Activated CD4-positive, CD25-positive, alpha-beta regulatory T cell (primary cell): ENCODE measurements at places on chromosomes 13 and 19.

DNA sequence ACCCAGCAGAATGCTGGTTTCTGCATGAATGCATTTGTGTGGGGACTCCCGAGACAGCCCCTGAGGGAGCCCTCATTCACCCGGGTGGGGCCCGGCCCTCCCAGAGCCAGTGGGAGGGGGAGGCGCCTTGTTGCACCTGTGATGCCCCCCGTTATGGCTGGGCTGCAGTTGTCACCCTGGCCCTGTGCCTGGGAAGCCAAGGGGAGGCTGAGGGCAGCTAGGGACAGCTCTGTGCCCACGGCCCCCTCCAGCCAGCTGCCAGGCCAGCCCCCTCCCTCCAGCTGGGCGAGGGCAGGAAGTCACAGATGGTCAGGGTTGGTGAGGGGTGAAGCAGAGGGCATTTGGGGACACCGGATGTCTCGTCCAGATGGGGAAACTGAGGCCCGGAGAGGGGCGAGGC is 26.1 kb downstream of the NFIC start:
- DNase-seq, result no peak

DNA sequence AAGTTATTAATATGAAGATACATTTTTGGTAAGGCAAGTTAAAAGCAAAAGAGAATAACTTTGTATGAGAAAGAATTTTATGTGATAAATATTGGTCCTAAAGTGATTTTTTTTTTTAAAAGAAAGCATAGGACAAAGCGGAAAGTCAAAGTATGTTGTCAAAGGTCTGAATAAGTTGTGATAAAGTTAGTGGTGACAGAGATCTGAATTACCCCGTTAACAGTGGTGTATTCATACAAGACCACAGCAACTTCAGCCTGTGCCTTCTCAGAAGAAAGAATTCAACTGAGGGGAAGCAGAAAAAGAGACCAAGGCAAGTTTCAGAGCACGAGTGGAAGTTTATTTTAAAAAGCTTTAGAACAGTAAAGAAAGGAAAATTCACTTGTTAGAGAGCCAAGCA is 19.0 kb upstream of the ZNF566 start:
- no peak for DNase-seq

DNA sequence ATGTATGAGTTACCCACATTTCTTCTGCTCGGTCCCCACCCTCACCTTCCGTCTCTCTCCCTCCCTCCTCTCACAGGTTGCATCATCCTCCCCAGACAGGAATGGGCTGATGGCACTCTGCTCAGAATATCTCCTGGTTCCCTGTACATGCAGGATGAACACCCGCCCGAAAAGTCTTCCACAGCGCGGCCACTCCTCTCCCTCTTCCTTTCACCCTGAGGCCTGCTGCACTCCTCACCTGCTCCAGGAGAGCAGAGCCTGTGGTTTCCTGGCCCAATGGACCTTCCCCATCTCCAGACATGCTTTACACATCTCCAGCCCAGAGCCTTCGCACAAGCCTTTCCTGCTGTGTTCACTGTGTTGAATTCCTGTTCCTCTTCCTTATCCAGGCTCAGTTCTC is 40.9 kb downstream of the GSX1 start:
- DNase-seq, result no peak

- DNase-seq, result no peak
Observed at GRCh38 chr19:5334824-5335500, 5.7 kb downstream of the PTPRS start.

GRCh38 chr19:11279505-11280236 is 16.3 kb upstream of the TSPAN16 start:
- no peak for DNase-seq
